Epithelial cell of alveolus of lung (primary cell): ENCODE measurements at places on chromosomes 3 and 15. TPM values are rescaled to one million over a fixed set of nuclear protein-coding genes. Genes with fewer than 3 reads are reported as not detected.

The FRMD4B gene
- 2.1 and 3.0 TPM in 2 replicates for total RNA-seq

The CTSH gene
- 2.8 and 23.4 TPM in 2 replicates for total RNA-seq

The TMEM212 gene
- not detected in 2 replicates for total RNA-seq

The SYNM gene
- 0.65 and 1.6 TPM in 2 replicates for total RNA-seq

The CHRM5 gene
- not detected in 2 replicates for total RNA-seq

The LRRC2 gene
- 0.65 and 2.2 TPM in 2 replicates for total RNA-seq

The LSMEM2 gene
- total RNA-seq, result not detected in 2 replicates

The CACNA2D3 gene
- 3.0 TPM in 1 of 2 replicates, not detected in the other for total RNA-seq

The TUBGCP5 gene
- total RNA-seq, result 9.7 and 14.6 TPM in 2 replicates

The XCR1 gene
- total RNA-seq, result not detected in 2 replicates

The GATM gene
- 0.13 and 0.96 TPM in 2 replicates for total RNA-seq
